ENCODE measurements at places on chromosomes 4 and X.

DNA sequence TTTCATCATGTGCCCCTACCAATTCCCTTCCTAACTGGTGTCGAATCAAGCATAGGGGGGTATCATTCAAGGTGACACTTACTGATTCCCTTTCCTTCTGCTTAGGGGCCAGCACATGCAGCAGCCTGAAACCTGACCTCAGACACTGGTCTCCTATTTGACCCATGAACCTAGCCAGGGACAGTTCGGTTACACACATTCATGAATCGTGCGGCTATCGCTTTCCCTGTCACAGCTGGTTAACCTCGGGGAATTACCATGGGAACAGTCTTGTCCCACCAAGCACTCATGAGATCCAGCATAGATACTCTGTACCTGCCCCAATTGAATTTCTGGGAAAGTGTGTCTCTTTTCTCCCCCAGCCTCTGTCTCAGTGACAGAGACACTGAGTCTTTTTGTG, 140.4 kb downstream of the ZNF674 start:
- no peak for DNase-seq

GRCh38 chr4:166827167-166827566, 407.1 kb downstream of the SPOCK3 start:
- DNase-seq = no peak

- no peak for DNase-seq
Observed at GRCh38 chr4:185275501-185275900, 66.1 kb downstream of the SNX25 start.

DNA sequence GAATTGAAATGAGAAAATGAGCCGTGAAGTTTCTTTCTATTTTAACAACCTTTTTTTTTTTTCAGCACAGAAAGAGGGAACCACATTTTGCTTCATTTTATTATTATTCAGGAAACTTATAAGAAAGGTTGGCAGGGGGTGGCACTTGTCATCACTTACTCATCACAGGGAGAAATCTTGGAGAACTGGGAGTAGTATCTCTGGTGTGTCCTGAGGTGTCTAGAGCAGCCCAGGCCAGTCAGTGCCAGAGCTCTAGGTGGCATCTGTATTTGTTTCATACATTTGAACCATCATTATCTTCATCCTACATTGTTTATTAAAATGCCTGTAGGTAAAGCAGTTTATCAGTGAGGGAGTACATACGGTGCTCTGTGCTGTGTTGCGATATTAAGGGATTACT, 43.8 kb upstream of the ARHGAP24 start:
- DNase-seq = no peak

DNA sequence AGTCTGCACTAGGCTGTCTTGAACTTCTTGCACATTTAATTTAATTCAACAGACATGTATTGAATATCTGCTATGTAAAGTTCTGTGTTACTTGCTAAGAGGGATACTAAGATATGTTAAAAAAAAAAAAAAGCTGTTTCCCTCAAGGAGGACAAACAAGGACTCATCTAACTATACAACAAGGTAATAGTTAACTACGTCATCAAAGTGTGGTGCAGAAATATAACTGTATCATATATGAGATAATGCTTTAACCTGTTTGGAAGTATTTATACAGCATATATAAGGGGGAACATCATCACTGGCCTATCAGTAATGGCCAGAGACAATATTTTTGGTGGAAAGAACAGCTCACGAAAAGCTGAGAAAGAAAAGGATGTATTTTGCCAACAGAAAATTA, 89.9 kb downstream of the PTPN13 start:
- no peak for DNase-seq

DNA sequence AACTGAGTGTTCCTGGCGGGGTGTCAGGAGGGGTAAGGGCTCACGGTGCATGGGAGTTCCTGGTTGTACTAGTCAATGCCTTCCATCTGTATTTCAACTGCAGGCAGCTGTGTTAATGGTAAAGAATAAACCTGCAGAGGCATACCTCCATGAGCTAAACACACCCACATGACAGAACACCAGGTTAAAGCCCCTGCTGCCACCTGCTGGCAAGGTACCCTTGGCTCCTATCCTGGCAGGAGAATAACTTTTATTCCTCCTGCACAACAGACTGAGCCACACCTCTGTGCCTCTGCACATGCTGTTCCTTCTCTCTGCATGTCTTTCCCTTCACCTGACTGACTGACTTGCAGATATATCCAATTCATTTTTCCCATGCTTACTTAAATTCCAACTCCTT, 11.1 kb downstream of the ITIH6 start:
- no peak for DNase-seq

- no peak for DNase-seq
Observed at GRCh38 chr4:66501997-66502396, 831.7 kb upstream of the EPHA5 start.

- no peak for DNase-seq
Observed at GRCh38 chr4:62550121-62550520, 1350.0 kb downstream of the ADGRL3 start.

DNA sequence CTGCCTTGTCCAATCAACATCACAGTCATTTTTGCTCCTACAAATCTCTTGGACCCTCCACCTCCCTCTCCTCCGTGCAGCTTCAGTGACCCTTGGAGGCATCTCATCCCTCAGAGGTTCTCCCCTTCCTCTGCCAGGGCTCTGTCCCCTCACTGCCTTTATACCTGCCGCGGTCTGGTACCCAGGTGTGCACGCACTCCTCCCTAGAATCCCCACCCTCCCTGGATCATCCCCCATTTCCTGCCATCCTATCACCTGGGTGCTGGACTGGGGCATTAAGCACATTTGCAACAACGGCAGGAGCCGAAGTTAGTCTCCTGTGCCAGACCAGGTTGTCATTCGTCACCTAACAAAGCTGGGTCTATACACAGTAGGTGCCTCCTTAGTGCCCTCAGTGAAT, 10.1 kb downstream of the TMEM271 start:
- no peak for DNase-seq

DNA sequence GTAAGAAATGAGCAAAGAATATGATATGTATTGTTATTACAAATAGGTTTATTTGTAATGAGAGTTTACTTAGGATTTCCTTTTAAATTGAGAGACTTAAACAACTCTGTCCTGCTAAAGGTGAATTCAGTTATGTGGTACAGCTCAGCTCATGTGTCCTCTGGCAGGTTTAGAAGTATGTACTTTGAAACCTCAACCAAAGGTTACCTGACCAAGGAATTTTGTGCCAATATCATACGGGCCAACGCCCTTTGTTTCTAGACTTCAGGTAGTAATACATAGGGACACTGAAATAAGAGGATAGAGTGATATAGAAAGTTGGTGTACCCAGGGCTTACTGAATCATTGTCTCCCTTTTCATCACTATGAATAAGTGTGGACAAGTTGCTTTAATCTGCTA, 25.7 kb downstream of the SLAIN2 start:
- DNase-seq = no peak

DNA sequence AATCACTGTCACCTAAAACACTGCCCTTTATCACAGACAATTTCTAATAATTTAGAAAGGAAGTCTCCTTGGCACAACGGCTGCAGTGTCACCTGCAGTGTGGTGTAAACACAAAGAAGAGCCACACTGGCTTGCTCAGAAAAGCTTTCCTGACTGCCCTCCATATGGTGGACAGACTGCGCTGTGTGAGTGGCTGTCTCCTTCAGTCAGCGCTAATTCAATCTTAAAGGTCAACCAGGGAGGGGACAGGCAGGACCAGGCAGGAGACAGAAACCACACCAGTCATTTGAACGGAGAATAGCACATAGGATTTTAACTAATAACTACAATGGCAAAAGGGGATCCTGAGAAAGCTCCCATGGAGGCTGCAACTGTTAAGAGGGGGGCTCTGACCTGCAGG, 132.1 kb downstream of the NSUN7 start:
- DNase-seq = no peak

DNA sequence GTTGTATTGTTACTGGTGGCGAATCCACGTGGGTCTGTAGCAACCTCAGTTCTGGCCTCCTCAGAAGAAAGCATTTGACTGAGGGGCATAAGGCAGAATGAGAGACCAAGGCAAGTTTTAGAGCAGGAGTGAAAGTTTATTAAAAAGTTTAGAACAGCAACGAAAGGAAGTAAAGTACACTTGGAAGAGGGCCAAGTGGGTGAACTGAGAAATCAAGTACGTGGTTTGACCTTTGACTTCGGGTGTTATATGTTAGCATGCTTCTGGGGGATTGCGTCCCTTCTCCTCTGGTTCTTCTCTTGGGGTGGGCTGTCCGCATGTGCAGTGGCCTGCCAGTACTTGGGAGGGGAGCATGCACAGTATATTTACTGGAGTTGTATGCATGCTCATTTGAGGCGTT, 232.7 kb upstream of the GATB start:
- DNase-seq = no peak

GRCh38 chr4:86744570-86744969, 104.6 kb downstream of the SLC10A6 start:
- DNase-seq = no peak

- no peak for DNase-seq
Observed at GRCh38 chrX:132442691-132443090, 46.1 kb downstream of the MBNL3 start.

DNA sequence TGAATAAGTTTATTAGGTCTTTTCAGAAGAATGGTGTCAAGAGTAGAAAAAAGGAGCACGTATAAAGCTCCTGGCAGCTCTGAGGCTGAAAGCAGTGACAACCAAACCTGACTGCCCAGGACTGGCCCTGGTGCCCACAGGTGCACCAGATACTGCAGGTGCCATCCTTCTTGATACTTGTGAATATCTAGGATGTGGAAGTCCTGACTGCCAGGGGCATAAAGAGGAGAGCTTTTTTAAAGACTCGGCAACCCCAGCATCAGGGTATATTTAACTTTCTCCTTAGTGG, 60.7 kb downstream of the TMEM150C start:
- no peak for DNase-seq

DNA sequence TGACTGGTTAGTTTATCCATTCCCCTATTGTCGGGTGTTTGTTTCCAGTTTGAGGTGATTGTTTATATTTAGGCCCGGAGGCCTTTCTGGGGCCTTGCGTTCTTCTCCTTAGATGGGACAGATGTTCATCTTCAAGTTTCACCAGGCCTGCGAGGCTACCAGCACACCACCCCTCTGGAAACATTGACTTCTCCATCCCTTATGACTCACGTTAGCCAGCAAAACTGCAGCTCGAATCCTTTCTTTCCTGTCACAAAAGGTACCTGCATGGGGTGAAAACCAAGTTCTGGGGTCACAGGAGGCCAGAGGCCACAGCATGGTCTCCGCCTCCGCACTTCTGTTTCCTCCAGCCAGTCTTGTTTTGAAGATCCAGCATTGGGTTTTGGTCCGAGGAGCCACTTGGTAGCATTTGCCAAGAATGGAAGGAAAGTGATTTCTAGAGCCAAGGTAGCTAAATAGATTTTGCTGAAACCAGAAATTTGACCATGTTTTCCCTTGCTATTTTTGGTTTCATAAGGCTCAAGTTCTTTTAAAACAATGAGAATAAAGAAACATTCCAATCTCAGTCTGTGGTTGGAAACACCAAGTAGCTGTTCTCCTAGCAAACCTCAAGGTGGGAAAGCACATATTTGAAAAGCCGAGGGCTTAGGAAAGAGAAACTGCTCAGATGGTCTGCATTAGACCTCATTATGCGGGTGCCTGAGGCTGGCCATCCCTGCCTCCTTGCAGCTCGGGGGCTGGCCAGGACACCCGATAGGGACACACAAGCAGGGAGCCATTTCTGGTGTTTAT, 5.6 kb downstream of the NYX start:
- peak; percentile 53 for DNase-seq

DNA sequence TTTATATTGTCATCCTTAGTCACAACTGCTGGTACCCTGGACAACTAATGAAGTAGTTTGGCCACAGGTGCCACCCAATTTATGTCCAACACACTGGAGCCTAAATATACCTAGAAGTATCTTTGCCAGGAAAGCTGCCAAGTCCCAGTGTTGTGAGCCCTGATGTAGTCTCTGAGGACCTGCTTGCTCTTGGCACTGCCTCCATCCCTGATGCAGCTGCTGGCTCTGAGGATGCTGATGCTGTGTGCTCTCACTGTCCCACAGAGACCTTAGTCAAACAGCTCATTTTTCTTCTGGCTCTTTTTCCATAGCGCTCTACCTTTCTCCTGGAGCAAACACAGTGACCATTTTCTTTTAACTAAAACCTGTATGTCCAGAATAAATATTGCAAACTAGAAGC, 1535.4 kb upstream of the ADGRL3 start:
- DNase-seq = no peak

DNA sequence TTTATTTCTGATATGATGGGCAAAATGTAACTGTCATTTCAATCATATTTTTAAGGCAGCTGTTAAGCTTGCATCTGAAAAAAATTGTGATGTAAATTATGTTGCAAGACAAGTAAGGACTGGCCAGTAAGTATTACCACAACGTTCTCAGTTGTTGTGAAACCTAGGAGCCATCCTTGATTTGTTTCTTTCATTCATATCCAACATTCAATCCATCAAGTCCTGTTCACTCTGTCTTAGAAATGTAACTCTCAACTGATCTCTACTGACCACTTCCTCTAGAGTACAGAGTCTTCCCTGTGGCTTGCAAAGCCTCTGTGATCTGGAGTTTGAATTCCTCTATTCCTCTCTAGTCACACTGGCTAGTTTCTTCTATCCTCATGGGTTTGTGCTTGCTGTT, 161.4 kb upstream of the MAD2L1 start:
- DNase-seq = no peak

DNA sequence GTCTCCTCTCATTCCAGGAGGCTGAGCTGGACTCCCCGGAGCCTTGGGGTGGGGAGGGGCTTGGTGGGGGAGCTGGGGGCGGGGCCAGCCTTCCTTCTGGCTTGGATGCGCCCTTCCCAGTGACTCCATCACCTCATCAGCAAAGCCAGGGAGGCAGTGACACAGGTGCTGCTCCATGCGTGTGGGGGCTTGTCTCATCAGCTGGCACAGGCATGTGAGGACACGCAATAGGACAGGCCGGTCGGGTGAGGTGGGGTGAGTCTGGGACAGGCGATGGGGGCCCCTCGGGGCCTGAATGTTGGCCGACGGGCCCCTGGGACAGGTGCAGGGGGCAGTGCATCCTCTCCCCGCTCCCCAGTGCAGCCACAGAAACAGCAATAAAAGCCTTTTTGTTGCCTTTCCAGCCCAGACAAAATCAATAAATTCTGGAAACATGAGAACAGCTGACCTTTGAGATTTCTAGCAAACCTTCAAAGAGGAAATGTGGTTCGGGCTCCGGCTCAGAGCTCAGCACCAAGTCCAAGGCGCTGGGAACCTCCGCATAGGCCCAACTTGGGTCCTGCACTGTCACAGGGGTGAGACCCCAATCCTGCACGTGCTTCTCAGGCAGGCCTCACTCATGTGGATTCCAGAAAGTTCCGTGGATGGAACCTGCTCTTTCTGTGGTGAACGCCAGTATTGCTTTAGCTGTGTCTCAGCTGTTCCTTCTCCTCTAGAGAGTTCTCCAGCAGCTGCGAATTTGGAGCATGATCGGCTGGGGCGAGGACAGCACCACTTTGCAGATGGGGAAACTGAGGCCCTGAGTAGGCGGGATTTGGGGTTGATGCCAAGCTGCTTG, 18.5 kb downstream of the ADRA2C start:
- DNase-seq = no peak

- no peak for DNase-seq
Observed at GRCh38 chrX:7620560-7620959, 222.4 kb upstream of the VCX start.

GRCh38 chr4:40238008-40238699, 41.3 kb downstream of the RHOH start:
- no peak for DNase-seq

All from fibroblast of skin of scalp (primary cell).